ENCODE measurements at places on chromosomes 6 and 20.

DNA sequence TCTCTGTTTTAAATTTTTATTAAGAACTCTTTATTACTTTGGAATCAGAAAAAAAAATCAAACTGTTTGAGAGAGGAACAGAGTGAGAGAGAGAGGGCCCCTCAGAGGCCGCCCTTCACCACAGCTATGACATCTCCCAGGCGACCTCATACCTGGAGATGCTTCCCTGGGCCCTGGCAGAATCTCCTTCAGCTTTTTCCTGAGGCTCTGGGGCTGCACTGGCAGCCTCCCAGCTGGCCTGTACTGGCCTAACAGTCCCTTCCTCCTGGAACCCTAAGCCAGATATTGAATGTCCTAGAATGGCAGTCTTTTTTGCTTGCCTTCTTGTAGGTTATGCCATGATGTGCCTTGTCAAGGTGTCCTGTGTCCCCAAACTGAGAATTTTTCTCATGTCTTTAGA is 13.7 kb downstream of the ABHD12 start:
- no peak for DNase-seq

GRCh38 chr6:127951172-127951917 is 50.5 kb upstream of the THEMIS start:
- no peak for DNase-seq

DNA sequence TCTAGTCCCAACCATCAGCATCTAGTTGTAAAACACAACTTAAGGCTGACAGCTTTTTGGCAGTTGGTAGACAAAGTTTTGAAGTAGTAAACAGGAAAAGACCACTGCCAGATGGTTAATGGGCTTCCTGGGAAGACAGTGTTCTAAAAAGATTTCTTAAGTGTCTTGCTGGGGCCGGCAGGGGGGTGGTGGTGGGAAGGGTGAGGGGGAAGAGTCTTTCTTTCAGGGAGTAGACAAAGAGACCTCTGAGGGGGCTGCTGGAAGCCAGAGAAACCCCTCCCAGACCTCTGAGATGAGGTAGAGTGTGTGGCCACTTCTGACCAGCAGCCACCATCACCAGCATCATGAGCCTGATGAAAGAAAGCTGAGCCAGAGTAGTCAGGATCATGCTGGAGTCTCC is 784.9 kb downstream of the TENT5A start:
- no peak for DNase-seq

- no peak for DNase-seq
These were observed 139.3 kb upstream of the COL21A1 start for GRCh38 chr6:56386717-56387116.

DNA sequence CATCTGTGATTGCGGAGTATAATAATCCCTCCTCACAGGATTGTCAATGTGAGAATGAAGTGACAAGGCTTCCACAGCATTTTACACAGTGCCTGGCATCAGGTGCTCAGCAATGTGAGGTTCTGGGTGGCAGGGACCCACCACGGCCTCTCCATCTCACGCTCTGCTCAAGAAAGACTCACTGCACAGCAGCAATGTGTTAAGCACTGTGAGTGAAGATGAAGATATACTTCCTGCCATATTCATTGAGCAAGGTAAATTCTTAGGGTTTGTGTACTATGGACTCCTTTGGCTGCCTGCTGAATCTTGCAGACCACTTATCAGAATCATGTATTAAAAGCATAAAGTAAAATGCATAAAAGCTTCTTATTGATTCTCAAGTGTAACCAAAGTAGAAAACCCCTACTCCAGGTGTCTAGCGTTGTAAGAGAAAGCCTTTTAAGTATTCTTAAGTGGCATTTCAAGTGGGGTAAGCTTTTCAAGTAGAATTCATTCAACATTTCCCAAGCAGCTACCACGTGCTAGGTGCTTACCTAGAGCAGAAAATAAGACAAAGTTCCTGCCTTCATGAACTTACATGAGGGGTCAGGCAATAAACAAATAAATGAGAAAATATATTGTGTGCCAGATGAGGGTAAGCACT is 17.0 kb upstream of the MEP1A start:
- no peak for DNase-seq

DNA sequence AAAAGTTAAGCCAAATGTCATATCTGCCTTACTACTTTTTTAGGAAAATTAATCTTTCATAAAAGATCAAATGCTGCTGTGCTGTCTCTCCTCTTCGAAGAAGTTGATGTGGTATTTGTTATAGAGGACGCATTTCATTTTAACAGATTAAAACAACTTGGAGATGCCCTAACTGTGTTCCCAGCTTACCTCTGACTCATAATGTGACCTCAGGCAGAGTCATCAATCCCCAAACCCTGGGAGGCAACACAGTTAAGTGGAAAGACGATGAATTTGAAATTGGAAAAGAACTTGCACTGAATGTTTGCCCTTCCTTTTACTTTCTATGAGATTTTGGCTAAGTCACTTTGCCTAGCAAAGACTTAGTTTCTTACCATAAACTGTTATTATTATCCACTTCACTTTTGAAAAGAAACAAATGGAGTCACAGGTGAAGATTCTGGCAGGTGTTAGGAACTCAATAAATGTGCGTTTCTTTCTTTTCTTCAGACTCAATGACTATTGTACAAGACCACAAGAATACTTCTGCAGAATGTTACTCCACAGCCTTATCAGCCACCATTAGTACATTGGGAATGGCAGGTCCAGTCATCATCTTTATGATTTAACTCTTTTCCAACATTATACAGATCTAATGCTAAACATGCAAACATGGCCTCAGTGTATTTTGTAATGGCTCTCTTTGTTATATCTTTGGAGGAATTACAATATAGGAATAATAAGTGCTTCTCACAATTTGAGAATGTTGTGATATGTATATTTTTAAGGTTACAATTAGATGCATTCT is 102.6 kb downstream of the COL21A1 start:
- no peak for DNase-seq

- DNase-seq, result no peak
These were observed 21.2 kb downstream of the ATXN1 start for GRCh38 chr6:16740097-16740496.

GRCh38 chr20:58523072-58523970 is 8.1 kb upstream of the APCDD1L start:
- no peak for DNase-seq

DNA sequence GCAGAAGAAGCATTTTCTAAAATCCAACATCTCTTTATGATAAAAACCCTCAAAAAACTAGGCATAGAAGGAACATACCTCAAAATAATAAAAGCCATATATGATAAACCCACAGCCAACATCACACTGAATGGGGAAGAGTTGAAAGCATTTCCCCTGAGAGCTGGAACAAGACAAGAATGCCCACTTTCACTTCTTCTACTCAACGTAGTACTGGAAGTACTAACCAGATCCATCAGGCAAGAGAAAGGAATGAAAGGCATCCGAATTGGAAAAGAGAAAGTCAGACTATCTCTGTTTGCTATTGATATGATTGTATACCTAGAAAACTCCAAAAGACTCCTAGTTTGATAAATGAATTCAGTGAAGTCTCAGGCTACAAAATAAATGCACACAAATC is 7.9 kb upstream of the CDK19 start:
- peak; percentile 23 for DNase-seq

DNA sequence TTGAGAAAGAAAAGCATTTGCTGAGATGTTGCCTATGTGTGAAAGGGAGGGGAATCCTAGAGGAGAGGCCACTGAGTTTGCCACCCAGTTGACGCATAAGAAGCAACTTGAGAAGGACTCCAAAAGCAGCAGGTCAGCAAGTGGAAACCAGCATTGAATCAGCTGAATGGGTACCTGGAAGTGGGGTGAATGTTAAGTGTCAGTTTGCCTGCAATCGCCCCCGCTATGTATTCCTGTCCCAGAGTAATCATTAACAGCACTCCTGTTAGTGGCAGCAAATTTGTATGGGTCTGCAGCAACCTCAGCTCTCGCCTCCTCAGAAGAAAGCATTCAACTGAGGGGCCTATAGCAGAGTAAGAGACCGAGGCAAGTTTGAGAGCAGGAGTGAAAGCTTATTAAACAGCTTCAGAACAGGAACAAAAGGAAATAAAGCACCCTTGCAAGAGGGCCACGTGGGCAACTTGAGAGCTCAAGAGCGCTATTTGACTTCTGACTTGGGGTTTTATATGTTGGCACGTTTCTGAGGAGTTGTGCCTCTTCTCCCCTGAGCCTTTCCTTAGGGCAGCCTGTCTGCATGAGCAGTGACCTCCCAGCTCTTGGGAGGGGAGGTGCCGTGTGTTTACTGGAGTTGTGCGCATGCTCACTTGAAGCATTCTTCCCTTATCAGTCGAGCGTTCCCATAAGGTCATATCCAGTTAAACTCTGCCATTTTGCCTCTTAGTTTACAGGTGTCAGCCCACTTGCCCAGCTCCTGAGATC is 122.6 kb upstream of the PHACTR1 start:
- no peak for DNase-seq

- DNase-seq, result no peak
These were observed 90.2 kb upstream of the CCDC167 start for GRCh38 chr6:37589941-37590340.

DNA sequence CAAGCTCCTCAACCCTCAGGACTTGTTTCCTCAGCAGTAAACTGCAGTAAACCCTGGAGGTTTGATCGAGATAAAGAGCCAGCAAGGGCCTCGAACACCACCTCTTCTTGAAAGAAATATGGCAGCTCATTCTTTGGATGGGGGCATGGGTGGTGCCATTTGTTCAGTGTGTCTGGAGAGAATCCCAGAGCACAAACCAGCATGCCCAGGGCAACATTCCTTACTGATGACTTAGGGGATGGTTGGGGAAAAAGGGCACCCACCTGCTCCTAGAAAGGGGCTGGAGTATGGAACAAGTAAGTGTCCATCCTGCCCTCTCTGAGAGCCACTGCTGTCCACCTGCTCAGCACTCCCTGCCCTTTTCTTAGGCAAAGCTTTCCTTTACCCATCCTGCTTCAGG is 31.3 kb upstream of the ZFAND3 start:
- no peak for DNase-seq

GRCh38 chr6:33213166-33213988 is 5.1 kb downstream of the RING1 start:
- no peak for DNase-seq

DNA sequence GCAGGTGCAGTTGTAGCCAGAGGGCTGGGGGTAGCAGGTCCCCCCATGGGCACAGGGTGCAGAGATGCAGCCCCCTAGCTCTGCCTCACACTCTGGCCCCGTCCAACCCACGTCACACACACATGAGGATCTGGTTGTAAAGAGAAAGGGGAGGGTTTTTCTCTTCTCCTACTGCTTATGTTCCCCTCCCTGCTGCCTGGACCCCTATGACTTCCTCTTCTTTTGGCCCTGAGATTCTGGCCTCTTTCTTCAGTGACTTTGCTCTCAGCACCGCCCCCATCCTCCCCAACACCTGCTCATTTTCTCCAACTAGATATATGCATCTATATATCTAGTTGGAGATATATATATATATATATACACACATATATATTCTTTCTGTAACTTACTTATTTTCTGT is 9.7 kb downstream of the NOTCH4 start:
- DNase-seq, result no peak

DNA sequence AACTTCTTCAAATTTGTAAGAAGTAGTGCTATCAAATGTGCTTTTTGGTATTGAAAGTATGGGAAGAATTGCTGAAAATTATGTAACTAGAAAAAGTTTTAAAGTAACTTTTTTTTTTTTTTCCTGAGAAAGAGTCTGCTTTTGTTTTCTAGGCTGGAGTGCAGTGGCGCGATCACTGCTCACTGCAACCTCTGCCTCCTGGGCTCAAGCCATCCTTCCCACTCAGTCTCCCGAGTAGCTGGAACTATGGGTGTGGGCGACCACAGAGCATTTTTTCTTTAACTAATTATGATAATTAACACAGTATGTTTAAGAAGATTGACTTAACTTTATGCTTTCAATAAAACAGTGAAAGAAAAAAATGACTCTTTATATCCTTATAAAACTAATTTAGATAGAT is 38.4 kb downstream of the BMP5 start:
- no peak for DNase-seq

- no peak for DNase-seq
These were observed 48.5 kb downstream of the BTBD3 start for GRCh38 chr20:11966186-11966585.

- DNase-seq, result no peak
These were observed 2.1 kb upstream of the SMLR1 start for GRCh38 chr6:130824978-130825694.

- DNase-seq, result no peak
These were observed 302.8 kb upstream of the RNF217 start for GRCh38 chr6:124659427-124659826.

DNA sequence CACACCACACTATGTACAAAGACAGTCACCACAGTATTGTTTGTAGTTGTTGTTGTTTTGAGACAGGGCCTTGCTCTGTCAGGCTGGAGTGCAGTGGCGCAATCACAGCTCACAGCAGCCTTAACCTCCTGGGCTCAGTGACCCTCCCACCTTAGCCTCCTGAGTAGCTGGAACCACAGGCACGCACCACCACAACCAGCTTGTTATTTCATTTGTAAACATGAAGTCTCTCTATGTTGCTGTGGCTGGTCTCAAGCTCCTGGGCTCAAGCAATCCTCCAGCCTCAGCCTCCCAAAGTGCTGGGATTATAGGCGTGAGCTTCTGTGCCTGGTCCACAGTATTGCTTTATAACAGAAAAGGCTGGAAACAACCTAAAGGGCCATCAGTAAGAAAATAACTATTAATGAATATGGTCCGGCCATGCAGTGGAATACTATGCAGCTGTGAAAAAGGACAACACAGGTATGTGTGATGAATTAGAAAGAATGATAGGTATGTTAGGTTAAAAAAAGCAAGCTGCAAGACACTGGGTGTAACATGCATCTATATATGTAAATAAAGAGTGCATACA is 30.0 kb upstream of the PTGIS start:
- no peak for DNase-seq

DNA sequence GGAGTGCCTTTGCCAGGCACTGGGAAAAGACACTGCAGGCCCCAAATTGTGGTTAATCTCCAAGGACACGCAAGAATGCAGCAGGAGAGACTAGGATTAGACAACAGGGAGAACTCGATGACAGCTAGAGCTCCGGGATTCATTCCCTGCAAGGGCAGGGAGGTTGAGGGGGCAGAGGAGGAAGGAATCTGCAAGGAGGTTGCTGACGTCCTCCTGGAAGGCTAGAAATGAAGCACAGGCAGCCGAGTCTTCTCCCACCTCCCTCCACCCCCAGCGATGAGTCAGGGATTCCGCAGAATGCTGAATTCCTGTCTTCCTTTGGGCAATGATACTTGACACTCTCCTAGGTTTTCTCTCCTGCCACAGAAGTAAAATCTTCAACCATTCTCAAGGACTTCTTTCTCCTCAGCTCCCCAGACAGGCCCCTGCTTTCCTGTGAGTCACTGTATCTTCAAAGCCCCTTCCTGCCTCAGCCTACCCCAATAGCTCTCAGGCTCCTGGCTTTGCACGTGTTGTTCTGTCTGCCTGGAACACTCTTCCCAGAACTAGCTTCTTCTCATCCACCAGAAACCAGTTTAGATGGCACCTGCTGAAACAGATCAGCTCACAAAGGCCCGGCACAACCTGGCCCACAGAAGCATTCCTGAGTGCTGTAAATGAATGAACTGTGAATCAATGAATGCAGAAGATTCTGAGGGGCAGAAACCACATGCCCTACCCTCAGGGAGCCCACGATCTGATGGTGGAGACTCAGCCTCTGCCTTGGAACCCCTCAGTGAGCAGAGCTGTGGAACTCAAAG is 85.6 kb downstream of the MRPL14 start:
- no peak for DNase-seq

GRCh38 chr6:10662742-10663141 is 31.7 kb downstream of the C6orf52 start:
- no peak for DNase-seq

Data from Ammon's horn (tissue), 1 donor.